Epithelial cell of alveolus of lung (primary cell): ENCODE measurements at places on chromosomes 2 and 18. TPM values are rescaled to one million over a fixed set of nuclear protein-coding genes. Genes with fewer than 3 reads are reported as not detected.

The CABLES1 gene
- total RNA-seq: 2.8 and 3.4 TPM in 2 replicates

The SIX3 gene
- not detected in 2 replicates for total RNA-seq

The RAMP1 gene
- total RNA-seq: 21.7 and 43.8 TPM in 2 replicates

The CELF4 gene
- not detected in 2 replicates for total RNA-seq

The CROCC2 gene
- total RNA-seq: 0.80 TPM in 1 of 2 replicates, not detected in the other

The COQ10B gene
- 23.4 and 30.1 TPM in 2 replicates for total RNA-seq

The ABHD1 gene
- not detected in 2 replicates for total RNA-seq

The SPATA3 gene
- total RNA-seq: not detected in 2 replicates

The MAL gene
- not detected in 2 replicates for total RNA-seq

The RPRM gene
- total RNA-seq: not detected in 2 replicates

The ITGA4 gene
- total RNA-seq: 7.3 and 58.6 TPM in 2 replicates

The MOCOS gene
- total RNA-seq: 1.3 and 1.4 TPM in 2 replicates

The RAX gene
- not detected in 2 replicates for total RNA-seq

The UGT1A4 gene
- not detected in 2 replicates for total RNA-seq

The SNTG2 gene
- total RNA-seq: not detected in 2 replicates

The FKBP7 gene
- total RNA-seq: 48.4 and 102 TPM in 2 replicates

The ZSWIM2 gene
- total RNA-seq: not detected in 2 replicates

The C2orf81 gene
- total RNA-seq: 0.72 and 2.1 TPM in 2 replicates

The ESPNL gene
- total RNA-seq: 0.39 and 2.9 TPM in 2 replicates

The RAB1A gene
- total RNA-seq: 92.2 and 95.6 TPM in 2 replicates

The ELOA2 gene
- total RNA-seq: not detected in 2 replicates
